ENCODE measurements at places on chromosomes 4 and X. TPM values are rescaled to one million over a fixed set of nuclear protein-coding genes. Genes with fewer than 3 reads are reported as not detected.

The TMPRSS11D gene
- not detected for total RNA-seq

The MAGEA4 gene
- total RNA-seq, result not detected

The EFHC2 gene
- total RNA-seq, result 0.31 TPM

The SNX25 gene
- 24.3 TPM for total RNA-seq

The CT55 gene
- total RNA-seq, result not detected

The RPS6KA3 gene
- total RNA-seq, result 52.6 TPM

The GYPE gene
- total RNA-seq, result 0.77 TPM

The PLP1 gene
- not detected for total RNA-seq

The PRDM8 gene
- 3.2 TPM for total RNA-seq

The RAB33A gene
- 28.2 TPM for total RNA-seq

The NPY1R gene
- total RNA-seq, result not detected

The GYPA gene
- not detected for total RNA-seq

The MAGEE2 gene
- total RNA-seq, result not detected

The ADGRA3 gene
- 13.2 TPM for total RNA-seq

The PAGE5 gene
- not detected for total RNA-seq

The OPRPN gene
- total RNA-seq, result not detected

The FAAH2 gene
- 1.3 TPM for total RNA-seq

The FGF5 gene
- not detected for total RNA-seq

The NAA15 gene
- 114 TPM for total RNA-seq

The ABCD1 gene
- total RNA-seq, result 4.4 TPM

The L1CAM gene
- 2.1 TPM for total RNA-seq

The GAGE2A gene
- not detected for total RNA-seq

The SLC38A5 gene
- total RNA-seq, result 82.1 TPM

The CTPS2 gene
- 6.7 TPM for total RNA-seq

The SLC4A4 gene
- total RNA-seq, result 0.81 TPM

The FMR1NB gene
- not detected for total RNA-seq

The NLGN4X gene
- not detected for total RNA-seq

The ITM2A gene
- total RNA-seq, result 70.5 TPM

The CXCR3 gene
- total RNA-seq, result 43.8 TPM

Measured in activated CD8-positive, alpha-beta T cell treated with anti-CD3 and anti-CD28 coated beads for 36 hours (primary cell).